ENCODE measurements at places on chromosomes 1 and 21. TPM values are rescaled to one million over a fixed set of nuclear protein-coding genes. Genes with fewer than 3 reads are reported as not detected.

DNA sequence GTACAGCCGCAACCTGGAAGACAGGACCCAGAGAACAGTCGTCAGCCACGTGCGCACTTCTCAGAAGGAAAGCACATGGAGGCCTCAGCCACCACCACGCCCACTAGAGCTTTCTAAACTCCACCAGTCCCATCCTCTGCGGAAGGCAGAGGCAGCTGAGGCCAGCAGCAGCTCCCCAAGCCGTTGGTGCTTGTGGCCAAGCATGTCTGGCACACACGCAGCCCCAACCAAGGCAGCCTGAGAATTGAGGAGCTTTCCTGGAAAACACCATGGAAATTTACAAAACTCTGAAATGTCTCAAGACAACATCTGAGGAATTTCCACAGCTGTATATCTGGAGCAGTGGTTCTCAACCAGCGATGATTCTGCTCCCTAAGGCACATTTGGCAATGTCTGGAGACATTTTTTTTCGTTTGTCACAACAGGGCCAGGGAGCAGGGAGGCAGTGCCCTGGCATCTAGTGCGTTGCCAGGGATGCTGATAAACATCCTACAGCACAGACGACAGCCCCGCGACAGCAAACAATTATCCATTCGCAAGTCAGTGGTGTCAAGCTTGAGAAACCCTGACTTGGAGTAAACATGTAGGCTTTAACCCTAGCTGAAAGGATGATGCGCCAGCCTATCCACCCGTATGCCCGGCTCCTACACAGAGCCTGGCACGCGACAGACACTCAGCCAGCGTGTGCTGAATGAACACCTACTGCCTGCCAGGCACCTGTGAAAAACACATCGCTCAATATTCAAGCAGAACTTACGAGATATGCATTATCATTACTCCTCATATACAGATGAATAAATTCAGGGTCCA, 24.7 kb downstream of the NPHP4 start:
- no peak for DNase-seq

GRCh38 chr1:56502700-56503245, 76.6 kb downstream of the PLPP3 start:
- no peak for DNase-seq

DNA sequence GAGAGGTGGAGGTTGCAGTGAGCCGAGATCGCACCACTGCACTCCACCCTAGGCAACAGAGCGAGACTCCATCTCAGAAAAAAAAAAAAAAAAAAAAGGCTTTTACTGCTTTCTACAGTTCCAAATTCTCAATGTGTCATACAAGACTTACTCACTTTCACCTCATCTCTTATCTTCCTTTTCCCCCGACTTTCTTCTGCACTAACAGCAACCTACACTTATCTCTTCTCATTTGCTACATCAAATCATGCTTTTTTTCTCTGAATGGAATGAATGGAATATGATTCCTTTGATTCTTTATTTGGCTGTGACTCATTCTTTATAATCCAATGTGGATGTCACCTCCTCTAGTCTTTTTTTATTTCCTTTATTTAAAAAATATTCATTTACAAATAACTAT, 168.4 kb upstream of the DMRTA2 start:
- DNase-seq = no peak

GRCh38 chr1:234525099-234525799, 46.3 kb upstream of the TARBP1 start:
- no peak for DNase-seq

GRCh38 chr1:111139324-111139955, 453 bp downstream of the DRAM2 start:
- DNase-seq = no peak

GRCh38 chr1:45879885-45880598, 76.6 kb downstream of the MAST2 start:
- no peak for DNase-seq

GRCh38 chr1:234862360-234862943, 252.5 kb upstream of the IRF2BP2 start:
- DNase-seq = no peak

DNA sequence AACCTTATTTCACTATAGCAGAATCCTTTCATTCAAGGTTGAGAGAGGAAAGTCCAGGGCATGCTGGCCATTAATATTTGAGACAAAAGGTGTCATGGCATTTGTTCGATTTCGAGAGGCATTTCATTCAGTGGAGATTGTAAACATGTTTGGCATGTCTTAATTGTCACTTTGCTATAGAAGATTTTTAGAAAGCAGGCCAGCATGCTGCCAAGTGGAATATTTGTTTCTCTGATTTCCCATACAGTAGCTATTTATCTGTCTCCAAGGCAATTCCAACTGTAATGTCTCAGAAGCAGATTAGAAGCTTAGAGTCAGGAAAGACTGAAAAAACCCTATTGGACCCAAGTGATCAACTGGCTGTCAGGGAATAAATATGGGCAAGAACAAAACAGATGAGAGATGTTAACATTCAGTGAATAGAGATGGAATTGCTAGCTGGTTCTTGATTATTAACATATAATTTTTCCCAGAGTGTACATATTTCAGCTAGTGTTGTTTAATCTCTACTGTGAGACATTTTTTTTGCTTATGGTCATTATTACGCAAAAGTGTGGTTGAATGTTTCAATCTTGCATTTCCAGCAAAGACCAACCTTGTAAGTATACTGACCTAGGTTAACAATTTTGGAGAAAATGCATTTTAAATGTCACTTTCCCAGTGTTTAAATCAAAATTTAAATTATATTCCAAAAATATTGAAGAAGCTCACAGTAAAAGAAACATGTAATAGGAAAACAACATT, 174.6 kb downstream of the KCNK2 start:
- DNase-seq = no peak

The NPHS2 gene
- polyA plus RNA-seq = not detected

The CD84 gene
- not detected for polyA plus RNA-seq

DNA sequence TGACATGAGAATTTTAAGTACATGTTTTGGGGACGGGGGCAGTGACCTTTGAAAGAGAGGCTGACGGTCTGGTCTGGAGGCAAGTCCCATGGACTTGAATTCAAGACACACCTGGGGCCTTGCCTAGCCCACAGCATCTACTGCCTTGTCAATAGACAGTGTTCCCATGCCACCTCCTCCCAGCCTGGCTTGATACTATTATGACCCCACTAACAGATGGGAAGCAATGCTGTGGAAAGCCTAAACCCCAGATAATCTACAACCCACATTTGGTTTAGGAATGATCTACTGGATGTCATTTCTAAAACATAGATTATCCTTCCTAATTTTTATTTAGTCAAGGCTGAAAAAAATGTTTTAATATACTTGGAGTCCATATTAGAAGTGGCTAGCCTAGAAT, 17.8 kb upstream of the NFASC start:
- no peak for DNase-seq

The GPR37L1 gene
- polyA plus RNA-seq = not detected

DNA sequence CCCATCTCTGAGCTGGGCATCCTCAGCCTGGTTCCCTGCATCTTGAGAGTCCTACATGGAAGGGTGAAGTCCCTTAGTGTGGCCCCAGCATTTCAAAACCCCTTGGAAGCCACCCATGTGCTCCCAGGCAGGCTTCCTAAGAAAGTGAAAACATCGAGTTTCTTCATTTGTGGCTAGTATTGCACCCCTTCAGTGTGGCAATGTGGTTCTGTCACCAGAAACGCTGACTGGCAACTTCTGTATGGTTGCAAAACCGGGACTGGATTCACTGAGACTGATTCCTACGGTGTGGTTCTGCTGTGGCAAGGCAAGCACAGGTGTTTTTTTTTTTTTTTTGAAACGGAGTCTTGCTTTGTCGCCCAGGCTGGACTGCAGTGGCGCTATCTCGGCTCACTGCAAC, 9.0 kb upstream of the IFNGR2 start:
- no peak for DNase-seq

The ATP6V1G3 gene
- not detected for polyA plus RNA-seq

- no peak for DNase-seq
Observed at GRCh38 chr1:84376000-84376910, 22.0 kb upstream of the DNASE2B start.

DNA sequence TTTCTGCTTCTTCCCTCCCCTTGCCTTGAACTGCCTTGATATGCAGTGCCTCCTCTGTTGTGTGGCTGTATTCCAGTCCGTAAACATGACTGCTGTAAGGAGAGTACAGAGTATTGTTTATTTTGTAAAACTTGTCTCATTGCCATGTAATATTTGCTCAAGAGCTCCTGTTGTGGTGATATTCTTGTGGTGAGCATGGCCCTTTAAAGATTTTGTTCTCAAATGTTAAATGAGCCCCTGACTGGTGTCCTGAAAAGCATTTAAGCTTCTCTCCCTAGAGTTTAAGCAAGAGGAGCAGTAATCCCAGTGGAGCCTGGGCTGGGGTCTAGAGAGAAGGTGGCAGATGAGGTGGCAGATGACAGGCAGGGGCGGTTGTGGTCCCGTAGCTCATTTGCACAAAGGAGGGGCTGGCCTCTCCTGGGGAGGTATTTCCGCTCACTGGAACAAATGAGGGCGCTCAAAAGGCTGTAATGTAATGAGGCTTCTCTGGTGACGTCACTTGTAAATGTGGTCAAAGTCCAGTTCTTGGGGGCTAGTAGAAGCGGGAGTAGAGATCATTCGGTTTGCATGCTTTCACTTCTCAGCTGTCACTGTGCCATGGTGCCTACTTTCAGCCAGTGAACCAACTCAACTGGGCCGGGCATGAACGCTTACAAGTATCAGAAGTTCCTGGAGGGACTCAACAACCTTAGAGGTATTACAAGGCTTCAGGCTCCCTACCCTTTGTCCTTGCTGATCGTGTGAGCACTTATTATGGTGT, 46.0 kb upstream of the MACF1 start:
- no peak for DNase-seq

The RUNX1 gene
- 20.9 TPM for polyA plus RNA-seq

GRCh38 chr21:32426066-32426465, 13.6 kb downstream of the EVA1C start:
- no peak for DNase-seq

All from AG04450 (cell line).